ENCODE measurements at places on chromosomes 3 and 15. TPM values are rescaled to one million over a fixed set of nuclear protein-coding genes. Genes with fewer than 3 reads are reported as not detected.
A peak's percentile ranks its signal among the peaks of the same experiment; 100 is the strongest.

GRCh38 chr3:179196098-179196497 is 47.9 kb downstream of the PIK3CA start:
- H3K4me3 ChIP-seq: no peak overlapping the region
- no peaks in the 10 kb centered on the region for H3K27me3 ChIP-seq
- no peak overlapping the region for H3K27ac ChIP-seq
- DNase-seq: peak; percentile 42
- H3K4me1 ChIP-seq: no peaks in the 10 kb centered on the region
- H3K36me3 ChIP-seq: no peaks in the 10 kb centered on the region

GRCh38 chr3:157148196-157148889 is 11.6 kb downstream of the CCNL1 start:
- DNase-seq: no peak
- H3K36me3 ChIP-seq: peaks cover 84% of the 10 kb centered on the region
- H3K4me1 ChIP-seq: no peaks in the 10 kb centered on the region
- H3K4me3 ChIP-seq: no peak overlapping the region
- no peaks in the 10 kb centered on the region for H3K27me3 ChIP-seq

MEX3B gene
- total RNA-seq: 0.58 TPM

- H3K27ac ChIP-seq: no peak overlapping the region
- no peaks in the 10 kb centered on the region for H3K36me3 ChIP-seq
- DNase-seq: no peak
- no peak overlapping the region for H3K4me3 ChIP-seq
- no peaks in the 10 kb centered on the region for H3K27me3 ChIP-seq
Observed at GRCh38 chr15:27694506-27695087, 404.5 kb downstream of the OCA2 start.

DNA sequence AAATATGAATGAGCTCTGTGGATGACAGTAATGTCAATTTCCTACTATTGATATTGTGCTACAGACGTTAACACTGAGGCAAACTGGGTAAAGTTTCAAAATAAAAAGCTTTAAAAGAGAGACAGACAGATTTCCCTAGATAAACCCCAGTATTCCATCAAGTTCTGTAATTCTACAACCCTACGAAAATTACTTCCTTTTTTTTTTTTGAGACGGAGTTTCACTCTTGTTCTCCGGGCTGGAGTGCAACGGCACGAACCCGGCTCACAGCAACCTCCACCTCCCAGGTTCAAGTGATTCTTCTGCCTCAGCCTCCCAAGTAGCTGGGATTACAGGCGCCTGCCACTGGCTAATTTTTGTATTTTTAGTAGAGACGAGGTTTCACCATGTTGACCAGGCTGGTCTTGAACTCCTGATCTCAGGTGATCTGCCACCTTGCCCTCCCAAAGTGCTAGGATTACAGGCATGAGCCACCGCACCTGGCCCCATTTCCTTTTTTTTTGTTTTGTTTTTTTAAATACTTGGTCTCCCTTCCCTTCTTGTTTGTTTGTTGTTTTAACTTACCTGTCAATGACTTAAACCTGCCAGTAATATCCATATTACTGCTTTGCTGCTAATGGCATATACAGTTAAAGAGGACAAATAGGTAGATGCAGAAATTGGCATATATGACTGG is 57.2 kb downstream of the CBLB start:
- no peak overlapping the region for H3K4me3 ChIP-seq
- peaks cover 49% of the 10 kb centered on the region for H3K4me1 ChIP-seq
- no peaks in the 10 kb centered on the region for H3K27me3 ChIP-seq
